NAMALWA (cell line): ENCODE measurements at places on chromosomes 3 and 15.

DNA sequence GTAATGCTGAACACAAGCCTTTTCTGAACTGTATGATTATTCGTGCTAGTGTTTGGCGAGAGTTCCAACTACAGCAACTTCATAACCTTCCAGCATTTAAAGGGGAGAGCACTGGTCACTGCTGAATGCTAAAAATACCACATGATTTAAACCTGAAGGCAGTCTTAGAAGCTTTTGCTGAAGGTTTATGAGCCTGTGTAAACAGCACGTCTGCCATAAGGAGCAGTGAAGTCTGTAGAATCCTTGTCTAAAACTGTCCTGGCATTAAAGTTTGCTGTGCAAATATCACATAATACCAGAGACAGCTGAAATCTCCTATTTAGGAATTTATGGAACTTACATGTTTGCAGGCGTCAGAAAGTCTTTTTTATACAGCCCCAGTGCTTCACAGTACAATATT, 5.9 kb downstream of the SATB1 start:
- DNase-seq, result no peak

DNA sequence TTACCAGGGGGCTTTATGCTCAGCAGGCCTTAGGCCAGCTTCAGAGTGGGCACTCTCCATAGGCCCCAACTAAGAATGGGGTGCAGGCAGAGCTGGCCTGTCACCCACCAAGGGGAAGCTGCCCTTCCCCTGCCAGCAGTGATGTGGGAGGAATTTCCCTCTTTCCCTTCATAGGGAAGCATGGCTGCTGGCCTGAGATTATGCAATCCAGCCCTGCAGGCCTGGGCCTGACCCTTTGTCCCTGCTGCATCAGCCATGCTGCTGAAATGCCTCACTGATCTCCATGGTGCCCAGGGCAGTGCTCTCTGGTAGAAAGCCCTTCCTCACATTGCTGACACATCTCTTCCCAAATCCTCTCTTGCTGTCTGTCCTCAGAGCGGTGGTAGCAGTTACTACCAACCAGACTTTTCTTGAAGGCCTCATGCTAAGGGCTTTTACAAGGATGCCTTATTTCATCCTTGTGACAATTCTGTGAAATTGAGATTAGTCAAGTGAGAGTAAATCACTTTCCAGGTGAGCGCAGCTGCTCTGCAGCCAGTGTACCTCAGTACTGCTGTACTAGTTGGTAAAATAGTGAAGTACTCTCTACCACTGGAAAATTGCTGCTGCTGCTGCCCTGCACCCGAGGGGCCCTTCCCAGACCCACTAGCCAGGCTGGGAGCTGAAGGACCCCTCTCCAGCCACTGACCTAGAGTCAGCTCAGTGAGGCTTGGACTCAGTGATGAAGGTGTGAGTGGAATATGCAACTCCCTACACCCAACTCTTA, 33.8 kb downstream of the MRAS start:
- no peak for DNase-seq

GRCh38 chr15:42104095-42104891, 9.9 kb upstream of the PLA2G4D start:
- DNase-seq, result no peak

DNA sequence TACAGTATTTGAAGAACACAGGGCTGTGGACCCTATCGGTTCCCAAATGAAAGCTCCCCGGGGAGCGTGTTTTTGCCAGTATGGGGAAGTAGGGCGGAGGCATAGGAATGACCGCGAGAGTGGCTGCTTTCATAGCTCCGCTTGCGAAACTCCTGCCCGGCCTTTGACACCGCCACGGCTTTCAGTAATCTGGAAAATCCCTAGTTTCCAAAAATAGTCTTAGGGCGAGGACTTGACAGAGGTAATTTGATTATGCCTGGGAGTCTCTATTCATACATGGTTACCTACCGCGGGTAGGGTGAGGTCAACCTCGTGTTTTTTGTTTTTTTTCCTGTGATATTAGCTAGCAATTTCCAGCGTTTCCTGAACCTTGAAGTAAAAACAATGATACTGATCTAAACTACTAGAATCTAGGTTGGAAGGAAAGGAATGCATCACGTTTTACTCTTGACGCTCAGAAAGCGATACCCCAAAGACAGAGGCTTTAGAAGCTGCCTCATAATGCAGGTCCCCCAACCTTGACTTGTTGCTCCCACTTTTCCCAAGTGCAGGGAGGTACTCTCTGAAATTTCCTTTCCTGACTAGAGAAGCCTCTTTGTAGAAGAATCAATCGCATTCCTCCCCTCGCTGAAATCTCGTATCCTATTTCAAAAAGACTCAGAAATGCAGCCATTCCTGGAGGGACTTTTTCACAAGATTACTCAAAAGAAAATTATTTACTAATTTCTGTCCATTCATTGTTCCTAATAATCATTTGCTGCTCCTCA, 894 bp upstream of the CCNL1 start:
- peak; percentile 74 for DNase-seq

GRCh38 chr3:128884992-128885391, 5.6 kb downstream of the ACAD9 start:
- no peak for DNase-seq

DNA sequence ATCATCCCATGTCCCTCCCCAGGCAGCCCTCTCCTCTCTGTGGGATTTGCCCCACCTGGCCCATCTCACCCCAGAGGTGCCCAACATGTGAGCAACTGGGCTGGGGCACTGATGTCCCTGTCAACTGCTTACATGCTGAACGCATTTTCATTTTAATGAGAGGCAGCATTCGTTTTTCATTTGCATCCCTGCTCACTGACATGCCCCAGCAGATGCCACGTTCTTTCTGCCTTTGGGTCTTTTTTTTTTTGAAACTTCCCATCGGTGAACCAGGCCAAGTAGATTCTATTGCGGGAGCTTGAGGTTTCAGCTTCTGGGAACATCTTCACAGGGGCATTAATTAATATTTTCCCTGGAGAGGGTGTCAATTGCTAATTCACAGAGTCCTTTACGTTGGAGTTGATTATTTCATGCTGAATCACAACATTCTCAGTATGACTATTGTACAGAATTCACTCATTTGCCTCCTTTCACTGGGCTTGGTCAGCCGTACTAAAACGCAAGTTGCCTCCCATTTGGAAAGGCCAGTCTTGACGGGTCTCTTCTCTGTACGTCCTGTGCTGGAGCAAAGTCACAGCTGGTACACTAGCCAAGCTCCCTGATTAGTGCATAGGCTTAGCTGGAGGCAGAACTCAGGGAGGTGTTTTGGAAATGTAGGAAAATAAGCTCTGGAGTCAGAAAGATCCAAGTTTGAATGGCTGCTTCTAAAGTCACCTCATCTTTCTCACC, 69.8 kb downstream of the CHRNA7 start:
- DNase-seq, result no peak

- no peak for DNase-seq
These were observed 245.6 kb upstream of the GOLIM4 start for GRCh38 chr3:168341192-168341815.

GRCh38 chr3:12798559-12799179, 2.2 kb downstream of the CAND2 start:
- DNase-seq, result no peak

DNA sequence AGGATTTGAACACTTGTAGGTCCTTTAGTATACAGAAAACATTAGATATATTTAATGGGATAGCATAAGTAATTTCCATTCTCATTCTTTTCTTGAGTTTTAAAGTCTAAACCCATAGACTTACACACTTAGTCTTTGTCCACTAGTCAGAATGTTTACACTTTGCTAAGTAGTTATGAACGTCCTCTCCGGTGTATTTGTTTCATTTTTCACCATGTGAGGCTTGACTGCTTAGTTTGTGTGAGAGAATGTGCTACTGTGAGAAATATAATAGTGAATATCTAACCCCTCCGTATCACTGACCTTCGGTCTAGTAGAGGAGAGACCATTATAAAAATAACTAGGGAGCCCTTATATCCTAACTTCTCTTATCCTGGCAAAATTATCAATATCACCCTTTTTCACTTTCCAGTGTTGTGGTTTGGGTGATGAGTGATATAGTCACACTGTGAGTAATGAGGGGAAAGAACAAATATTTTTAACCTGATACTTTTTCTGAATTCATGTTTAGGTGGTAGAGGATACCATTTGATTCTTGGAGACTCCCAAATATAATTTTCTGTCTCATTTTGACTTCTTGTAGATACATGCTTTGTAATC, 122.4 kb downstream of the UBE2E2 start:
- DNase-seq, result no peak

- DNase-seq, result no peak
These were observed 78.7 kb downstream of the PLXNA1 start for GRCh38 chr3:127061641-127062040.

DNA sequence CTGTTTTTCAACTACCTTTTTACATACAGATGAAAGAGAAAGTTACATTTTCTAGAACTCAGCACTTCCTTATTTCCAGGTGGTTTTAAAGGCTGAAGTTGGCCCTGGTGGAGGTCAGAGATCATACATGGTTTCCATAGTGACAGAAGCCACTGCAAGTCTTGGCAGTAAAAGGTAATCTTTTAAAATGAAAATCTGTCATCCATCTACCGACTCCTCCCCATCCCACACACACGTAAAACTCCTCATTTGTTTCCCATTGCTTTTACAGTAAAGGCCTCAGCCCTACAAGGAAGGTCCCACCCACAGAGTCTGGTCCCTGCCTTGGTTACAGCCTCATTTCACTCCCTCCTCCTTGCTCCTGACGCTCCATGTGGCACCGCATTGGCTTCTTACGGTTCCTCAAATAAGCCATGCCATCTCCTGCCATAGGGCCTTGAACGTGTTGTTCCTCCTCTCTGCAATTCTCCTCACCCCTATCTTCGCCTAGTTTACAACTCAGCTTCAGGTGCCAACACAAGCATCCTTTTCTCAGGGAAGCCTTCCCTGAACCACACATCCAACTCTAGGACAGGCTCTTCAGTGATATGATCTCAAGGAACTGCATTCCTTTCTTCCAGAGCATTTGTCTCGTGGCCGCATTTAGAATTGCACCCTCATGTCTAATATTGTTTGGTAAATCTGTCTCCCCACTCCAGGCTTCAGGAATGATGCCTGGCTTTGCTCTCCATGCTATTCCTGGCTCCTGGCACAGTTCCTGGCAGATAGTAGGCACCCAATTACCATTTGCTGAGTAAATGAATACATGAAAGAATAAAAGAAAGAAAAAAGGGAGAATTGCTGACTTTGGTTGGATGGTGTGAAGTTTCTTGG, 2.6 kb downstream of the CYP19A1 start:
- peak; percentile 8 for DNase-seq

DNA sequence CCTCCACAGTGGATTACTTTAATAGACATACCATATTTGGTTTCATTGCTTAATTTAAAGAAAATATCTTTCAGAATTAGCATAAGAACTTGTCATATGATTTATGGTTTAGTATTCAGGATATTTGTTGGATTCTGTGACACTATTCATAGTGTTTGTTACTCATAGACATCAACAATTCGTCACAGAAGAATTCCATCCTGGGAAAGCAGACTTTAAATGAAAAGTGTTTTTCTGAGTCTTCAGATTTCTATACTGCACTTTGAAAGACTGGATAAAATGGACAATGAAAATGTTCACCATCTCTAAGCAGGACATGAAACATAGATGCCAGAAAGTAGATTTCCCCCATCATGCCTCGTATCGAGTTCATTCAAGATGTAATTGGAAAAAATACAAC, 435.6 kb upstream of the ONECUT1 start:
- DNase-seq, result no peak

DNA sequence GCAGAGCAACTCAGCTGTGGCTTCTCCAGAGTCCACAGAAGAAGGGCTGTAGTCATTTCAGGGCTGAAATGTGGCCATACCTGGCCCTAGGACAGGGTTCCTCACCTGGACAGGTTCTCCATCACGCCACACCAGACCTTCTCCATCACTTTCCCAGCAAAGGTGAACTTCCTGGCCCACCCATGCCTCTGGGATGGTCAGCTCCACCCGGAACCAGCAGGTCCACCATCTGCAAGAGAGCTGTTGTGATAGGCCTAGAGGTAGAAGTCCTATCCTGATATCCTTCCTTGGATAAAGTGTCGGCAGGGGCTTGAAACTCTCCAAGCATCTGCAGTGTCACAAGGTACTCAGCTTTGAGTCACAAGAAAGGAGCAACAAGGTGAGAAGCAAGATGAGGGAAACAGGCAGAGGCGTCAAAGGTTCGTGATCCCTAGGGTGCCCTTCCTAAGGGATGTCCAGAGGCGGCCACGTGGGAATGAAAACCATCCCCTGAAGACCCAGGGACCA, 948 bp downstream of the MAN2C1 start:
- no peak for DNase-seq

DNA sequence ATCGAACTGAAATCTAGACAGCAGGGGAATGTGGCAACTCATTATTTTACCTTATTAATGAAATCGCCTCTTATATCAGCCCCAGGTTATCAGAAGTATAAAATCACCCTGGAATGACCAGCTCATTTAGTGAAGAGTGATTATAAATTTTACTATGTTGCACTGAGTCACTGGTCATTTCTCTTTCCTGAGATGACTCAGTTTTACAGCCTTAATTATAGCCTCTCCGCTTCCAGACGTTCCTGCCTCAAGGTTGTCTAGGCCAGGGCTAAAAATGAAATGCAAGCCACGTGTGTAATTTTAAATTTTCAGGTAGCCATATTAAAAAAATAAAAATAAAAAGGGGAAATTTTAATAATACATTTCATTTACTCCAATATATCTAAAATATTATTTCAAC, 33.3 kb downstream of the DET1 start:
- no peak for DNase-seq

DNA sequence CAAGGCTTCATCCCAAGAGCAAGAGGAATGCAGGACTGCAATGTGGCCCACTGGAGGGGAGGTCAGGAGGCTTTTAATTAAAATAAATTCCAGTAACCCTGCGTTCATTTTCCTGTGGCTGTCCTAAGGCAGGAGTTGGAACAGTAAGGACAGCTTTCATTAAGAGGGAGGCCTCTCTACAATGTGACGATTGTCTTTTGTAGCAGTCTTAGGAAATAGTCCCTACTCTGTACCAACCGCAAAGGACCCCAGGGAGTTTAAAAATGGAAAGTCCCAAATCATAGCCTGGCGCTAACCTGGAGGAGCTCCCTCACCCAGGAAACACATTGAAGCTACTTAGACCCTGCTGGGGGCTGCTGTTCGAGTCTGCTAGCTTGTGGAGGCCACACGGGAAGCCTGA, 62.8 kb downstream of the SYNM start:
- DNase-seq, result no peak

DNA sequence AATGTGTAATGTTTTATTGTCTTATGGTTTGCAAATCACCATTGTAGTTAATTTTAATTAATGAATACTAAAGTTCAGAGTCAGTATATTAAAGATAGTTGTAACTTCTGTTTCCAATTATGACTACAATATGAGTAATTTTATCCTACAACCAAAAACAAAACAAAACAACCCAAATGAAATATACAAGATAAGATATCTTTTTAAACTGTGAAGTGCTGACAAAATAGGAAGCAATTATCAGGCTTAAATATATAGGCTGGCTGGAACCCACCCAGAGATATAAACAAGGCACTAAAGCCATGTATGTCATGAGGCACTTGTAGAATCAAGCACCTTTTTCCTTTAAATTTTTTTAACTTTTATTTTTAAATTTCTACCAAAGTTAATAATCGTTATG, 108.6 kb upstream of the LRRFIP2 start:
- no peak for DNase-seq
